ENCODE measurements at places on chromosomes 2 and 18. TPM values are rescaled to one million over a fixed set of nuclear protein-coding genes. Genes with fewer than 3 reads are reported as not detected.
A peak's percentile ranks its signal among the peaks of the same experiment; 100 is the strongest.

DNA sequence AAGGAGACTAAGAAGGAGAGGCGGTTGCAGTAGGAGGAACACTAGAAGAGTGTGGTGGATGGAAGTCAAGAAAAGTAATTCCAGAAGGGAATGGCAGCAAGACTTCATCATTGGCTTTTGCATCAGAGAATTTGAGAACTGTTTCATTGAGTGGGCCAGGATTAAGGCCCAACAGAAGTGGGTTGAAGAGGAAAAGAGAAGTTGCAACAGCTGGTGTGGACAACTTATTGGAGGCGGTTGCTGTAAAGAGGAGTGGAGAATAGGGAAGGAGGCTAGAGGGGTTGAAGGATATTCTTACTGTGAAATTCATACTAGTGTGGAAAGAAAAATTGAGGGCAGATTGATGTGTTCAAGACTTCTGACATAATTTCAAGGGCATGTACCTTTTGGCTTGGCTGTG, 168.7 kb upstream of the FN1 start:
- no peak for DNase-seq

- DNase-seq = no peak
Measured at GRCh38 chr2:47083886-47084687, 71.0 kb downstream of the STPG4 start.

DNA sequence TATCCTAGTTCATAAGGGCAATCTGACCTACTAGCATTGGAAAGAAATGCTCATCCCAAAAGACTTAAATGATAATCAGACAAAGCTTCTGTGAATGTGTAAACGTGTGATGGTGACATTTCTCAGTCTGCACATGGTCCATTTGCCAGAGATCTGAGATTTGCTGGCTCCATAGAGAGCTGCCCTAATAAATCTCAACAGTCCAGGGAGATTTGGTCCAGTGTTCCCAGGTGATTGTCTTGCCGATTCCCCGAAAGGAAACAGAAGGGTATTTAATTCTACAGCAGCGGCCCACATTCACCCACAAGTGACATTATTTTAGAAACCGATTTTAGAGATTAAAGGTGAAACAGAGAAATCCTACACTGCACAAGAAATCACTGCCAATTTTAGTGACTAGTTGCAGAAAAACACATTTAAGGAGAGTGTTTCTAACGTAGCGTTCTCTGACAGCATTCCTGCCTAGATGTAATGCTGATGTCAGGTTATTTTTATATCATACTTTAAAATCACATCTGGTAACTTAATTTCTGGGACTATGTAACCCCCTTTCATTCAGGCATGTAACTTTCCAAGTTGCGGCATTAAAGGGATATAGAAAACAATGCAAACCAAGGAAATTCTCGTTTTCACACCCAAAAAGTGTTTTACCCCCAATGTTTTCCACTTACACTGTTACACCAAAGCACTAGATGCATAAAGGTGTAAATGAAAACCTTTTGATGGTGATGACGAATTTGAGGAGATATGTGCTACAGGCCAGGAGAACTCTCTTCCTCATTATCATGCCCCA, 231.9 kb upstream of the FN1 start:
- DNase-seq = no peak

RND3 gene
- total RNA-seq = 46.9 TPM

- DNase-seq = peak; percentile 59
Measured at GRCh38 chr18:49019446-49020045, 68.8 kb upstream of the SMAD7 start.

DNA sequence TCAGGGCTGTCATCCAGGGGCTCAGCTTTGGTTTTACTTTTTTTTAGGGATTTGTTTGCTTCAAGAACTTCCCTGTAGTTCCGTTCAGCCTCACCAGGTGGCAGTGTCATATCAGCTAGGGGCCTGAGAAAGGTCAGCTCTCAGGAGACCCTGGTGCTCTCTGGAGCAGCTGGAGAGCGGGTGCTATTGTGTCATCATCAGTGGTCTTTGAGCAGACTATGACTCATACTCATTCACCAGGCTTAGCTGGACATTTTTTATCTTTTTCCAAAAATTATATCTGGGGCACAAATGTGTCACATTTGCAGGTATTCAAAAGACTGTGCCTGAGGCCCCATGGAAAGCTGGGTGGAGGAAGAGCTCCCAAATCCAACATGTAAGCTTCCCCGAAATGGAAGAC, 24.4 kb downstream of the ZNF892 start:
- DNase-seq = no peak

DNA sequence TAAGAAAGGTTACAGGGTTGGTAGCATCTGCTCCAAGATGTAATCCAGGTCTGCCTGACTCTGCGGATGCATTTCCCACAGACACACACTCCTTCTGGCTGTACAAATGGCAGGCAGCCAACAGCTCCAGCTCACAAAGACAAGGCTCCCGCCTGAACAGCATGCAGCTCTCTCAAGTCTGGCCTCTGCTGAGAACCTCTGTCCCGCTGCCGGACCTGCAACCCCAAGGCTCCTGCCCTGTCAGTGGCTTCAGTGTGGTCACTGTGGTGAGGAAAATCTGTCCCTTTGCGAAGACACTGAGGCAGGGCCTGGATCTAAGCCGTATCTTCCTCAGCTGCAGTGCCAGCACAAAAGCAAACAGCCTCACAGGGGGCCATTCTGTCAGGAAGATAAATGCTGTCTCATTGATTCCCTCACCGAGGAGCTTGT, 469.3 kb upstream of the MEX3C start:
- peak; percentile 76 for DNase-seq

DNA sequence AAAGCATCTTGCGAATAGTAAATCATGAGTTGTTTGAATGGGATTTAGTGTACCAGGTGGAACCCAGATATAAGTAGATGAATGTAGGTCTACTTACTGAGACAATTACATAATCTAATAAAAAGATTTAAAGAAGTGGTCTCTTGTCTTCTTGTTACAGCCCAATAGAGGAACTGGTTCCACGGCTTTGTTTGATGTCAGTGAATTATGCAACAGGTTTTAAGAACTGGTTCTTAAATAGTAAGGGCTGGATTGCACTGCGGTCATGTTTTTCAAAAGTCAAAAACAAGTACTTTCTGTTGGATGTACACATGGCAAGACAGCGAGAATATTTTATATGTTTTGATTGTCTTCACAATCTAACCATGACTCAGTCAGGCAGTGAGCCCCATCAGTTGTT, 15.4 kb upstream of the SLC9A2 start:
- DNase-seq = no peak

CD8B2 gene
- not detected for total RNA-seq

DNA sequence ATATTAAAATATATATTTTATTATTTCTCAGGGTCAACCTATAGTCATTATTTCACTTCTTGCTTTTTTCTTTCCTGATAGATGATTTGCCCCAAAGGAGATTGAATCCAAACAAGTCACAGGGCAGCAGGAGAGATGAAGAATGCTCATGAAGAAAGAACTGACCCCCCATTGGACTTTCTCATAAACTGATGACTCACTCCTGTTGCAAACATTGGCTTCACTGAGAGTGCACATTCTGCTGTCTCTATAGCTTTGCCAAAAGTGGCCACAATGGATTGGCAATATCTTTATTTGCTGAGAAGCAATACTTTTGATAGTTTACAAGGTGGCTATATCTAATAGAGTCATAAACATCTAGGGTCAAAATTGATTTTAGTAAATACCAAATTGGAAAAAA, 55.9 kb upstream of the ZNF385B start:
- no peak for DNase-seq

DNA sequence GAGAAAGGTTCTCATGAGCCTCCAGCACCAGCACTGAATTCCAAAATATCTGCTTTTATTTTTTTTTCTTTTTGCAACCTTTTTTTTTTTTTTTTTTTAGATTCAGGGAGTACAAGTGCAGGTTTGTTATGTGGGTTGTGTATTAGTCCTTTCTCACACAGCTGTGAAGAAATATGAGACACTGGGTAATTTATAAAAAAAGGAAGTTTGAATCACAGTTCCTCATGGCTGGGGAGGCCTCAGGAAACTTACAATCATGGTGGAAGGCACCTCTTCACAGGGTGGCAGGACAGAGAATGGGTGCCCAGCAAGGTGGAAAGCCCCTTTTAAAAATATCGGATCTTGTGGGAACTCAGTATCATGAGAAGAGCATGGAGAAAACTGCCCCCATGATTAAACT, 7.9 kb upstream of the TMX3 start:
- no peak for DNase-seq

GRCh38 chr2:18792226-18792629, 202.9 kb upstream of the NT5C1B start:
- no peak for DNase-seq

GPD2 gene
- total RNA-seq = 12.6 TPM

GRCh38 chr18:52948868-52949444, 609.0 kb downstream of the DCC start:
- no peak for DNase-seq

GRCh38 chr2:12636837-12637581, 79.7 kb upstream of the TRIB2 start:
- DNase-seq = no peak

- DNase-seq = no peak
Measured at GRCh38 chr2:138306626-138307025, 194.9 kb upstream of the SPOPL start.

DNA sequence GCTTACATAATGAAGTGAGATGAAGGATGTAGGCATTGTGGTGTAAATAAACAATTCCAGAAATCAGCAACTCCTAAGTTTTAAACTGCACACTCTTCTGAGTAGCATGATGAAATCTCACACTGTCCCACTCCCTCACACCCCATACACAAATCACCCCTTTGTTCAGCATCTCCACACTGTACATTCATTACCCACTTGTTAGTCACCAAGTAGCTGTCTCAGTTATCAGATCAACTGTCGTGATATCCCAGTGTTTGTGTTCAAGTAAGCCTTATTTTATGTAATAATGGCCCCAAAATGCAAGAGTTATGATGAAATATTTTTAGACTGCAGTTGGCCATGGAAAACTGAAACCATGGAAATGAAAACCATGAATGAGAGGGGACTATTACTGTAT, 135.7 kb downstream of the GRB14 start:
- no peak for DNase-seq

RFX8 gene
- not detected for total RNA-seq

RAB6C gene
- total RNA-seq = not detected

DNA sequence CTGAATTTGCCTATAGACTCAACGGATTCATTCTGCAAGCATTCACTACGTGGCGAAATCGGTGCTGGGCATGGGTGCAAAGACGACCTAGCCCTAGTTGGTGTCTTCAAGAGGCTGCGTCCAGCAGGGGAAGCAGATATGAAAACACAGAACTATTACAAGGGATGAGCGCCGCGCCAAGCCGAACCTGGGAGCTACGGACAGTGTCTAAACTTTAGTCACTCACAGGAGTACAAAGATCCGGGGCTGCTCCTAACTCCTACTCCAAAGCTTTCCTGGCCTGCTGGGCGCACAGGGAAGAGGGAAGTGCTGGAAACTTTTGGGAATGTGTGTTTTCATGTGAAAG, 732 bp upstream of the ANXA4 start:
- DNase-seq = peak; percentile 88

DSG4 gene
- total RNA-seq = not detected

UGT1A4 gene
- total RNA-seq = not detected

DNA sequence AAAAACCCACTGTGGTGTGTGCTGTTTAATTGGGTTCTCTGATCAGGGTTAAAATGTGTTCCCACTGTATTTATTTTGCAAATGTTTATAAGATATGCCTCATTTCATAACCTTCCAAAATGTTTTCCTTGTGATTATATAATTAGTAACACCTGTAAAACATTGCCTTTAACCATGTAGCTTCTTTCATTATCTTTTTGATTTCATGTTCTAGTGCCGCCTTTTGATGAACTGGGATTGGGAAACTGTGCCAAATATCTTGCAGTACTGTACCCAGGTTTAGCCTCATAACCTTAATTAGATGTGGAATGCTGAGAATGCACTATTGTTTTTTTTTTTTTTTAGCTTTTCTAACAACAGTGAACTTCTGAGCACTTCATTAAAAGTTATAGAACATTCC, 96.9 kb downstream of the TANC1 start:
- no peak for DNase-seq

- peak; percentile 33 for DNase-seq
Measured at GRCh38 chr2:95361216-95361980, 41.1 kb upstream of the FAHD2A start.

DNA sequence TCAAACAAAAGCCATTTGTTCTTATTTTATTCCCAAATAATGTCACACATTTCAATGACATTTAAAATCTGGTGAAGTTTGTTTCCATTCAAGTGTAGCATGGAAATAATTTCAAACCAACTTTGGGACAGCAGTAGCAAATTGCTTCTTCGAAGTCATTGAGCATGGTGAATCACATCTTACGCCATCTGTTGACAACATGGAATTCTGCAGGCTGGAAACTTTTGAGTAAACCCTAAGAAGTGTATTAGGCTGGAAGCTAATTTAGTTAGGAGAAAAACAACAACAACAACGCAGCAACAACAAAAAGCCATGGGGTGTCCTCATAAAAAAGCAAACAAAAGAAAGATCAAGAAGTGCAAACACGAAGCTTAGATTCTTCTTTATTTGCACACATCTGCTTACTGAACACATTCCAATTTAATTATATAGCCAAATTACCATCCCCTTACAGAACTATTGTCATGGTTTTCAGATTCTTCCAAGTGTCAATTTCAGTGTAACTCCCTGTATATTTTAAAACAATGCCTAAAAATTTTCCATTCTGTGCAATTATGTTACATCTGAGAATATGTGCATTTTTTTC, 659.0 kb upstream of the CDH7 start:
- no peak for DNase-seq

DES gene
- 21,230 TPM for total RNA-seq

GRCh38 chr2:82538590-82539279, 1920.3 kb downstream of the SUCLG1 start:
- no peak for DNase-seq

DNA sequence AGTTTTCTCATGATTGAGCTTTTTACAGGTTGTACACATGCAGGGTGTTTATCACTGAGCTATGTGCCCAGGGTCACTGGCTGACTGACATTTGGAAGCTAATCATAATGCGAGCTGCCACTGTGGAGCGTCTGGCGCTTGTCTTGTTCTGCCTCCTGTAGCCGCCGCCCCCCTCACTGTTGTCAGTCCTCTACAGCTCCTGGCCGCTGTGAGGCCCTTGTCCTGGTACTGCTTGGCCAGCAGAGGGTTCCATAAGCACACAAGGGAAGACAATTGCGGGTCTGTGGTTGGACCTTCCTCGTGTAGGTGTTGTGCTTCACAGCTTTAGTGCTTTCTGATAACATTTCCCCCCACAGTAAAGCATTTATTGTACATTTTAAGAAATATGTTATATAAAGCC, 105.6 kb upstream of the LDLRAD4 start:
- peak; percentile 86 for DNase-seq

GRCh38 chr18:59566533-59566971, 130.7 kb downstream of the CCBE1 start:
- no peak for DNase-seq

DNA sequence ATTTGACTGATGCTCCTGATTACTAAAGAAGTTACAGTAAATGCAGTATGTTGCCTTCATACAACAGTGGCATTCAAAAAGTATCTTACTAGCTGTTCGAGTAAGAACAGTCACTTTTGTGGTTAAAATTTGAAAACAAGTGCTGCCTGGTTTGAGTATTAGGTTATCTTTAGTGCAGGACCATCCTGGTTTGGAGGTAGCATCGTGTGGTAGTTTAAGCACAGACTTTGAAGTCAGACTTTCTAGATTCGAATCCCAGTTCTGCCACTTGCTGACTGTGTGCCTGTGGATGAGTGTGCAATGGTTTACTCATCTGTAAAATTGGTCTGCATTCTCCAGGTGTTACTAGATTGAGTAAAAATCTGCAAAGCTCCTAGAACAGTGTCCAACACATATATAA, 96.8 kb downstream of the SGPP2 start:
- no peak for DNase-seq
